ENCODE measurements at places on chromosomes 2 and 18.

- no peak for DNase-seq
Measured at GRCh38 chr18:22711192-22711685, 221.9 kb upstream of the RBBP8 start.

DNA sequence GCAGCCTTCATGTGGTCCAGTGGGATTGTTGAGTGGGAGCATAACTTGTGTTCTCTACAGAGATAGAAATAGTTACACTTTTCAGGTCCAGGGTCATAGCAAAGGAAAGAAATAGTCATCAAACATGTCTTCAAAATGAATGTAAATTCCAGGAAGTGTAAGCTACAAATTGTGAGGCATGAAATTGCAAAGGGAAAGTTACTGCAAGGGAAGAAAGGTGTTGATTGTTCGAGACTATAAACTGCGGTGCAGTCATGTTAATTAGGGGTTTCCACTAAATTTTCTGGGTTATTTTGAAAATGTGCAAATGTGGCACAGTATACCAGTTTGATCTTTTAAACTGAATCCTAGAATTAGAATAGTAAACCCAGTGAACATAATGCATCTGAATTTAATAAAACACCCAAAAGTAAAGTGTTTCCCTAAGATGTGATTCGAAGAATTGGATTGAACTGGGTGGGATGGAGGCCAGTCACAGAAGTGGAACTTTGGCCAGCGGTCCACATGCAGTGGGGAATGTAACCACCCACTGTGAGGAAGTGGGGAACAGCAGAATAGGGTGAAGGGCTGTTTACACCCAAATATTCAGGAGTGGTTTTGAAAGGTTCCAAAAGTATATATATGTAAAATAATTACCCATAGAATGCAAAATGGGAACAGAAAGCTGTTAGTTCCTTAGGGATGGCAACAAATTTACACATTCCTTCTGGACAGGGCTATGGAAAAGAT is 126.5 kb upstream of the CCDC68 start:
- DNase-seq = no peak

DNA sequence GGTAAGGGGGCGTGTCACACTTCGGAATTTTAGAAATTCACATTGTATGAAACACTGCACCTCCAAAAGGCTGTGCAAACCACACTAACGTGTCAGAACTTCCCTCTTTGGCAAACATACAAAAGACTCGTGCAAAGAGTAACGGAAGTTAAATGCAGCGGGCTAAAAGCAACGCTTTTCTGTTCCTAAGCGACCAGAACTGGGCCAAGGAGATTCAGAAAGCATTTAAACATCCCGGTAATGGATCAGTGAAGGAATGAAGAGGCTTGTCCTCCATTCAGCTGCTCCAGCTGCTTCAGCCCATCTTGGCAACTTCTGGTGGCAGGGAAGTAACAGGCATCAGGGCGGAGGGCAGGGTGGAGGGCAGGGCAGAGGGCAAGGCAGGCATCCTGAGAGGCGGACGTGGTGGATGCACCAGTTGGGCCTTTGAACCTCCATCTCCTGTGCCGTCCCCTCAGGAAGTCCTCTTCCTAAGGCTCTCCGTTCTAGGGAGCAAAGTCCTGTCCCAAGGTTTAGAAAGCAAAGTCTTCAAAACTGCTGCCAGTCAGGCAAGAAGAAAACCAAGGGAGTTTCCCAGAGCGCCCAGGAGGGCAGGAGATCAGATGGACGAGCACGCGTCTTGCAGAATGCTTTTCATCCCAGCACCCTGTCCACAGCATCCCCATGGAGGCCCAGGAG is 230.7 kb downstream of the ZNF516 start:
- no peak for DNase-seq

GRCh38 chr18:58545338-58546296 is 83.3 kb downstream of the ALPK2 start:
- no peak for DNase-seq

- no peak for DNase-seq
Measured at GRCh38 chr2:164523726-164524125, 97.6 kb downstream of the GRB14 start.

DNA sequence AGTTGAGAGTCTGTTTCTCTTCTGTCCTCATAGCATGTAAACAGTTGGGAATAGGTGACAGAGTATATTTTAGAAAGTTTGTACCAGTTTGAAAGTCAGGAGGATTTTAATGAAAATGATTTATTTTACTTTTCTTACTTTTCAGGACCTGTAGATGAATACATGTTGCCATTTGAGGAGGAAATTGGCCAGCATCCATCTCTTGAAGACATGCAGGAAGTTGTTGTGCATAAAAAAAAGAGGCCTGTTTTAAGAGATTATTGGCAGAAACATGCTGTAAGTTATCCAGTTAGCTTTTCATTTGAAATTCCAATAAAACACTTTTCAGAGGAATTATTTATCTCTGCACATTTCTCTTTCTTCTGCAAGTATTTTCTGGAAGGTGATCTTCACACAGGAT is 81.1 kb downstream of the ACVR2A start:
- no peak for DNase-seq

GRCh38 chr2:222813177-222813843 is 47.5 kb upstream of the ACSL3 start:
- no peak for DNase-seq

GRCh38 chr2:197161774-197162173 is 148.8 kb downstream of the ANKRD44 start:
- no peak for DNase-seq

- no peak for DNase-seq
Measured at GRCh38 chr2:69830045-69830905, 815 bp downstream of the GMCL1 start.

- DNase-seq = no peak
Measured at GRCh38 chr2:24768601-24769000, 24.6 kb downstream of the PTRHD1 start.

GRCh38 chr2:61658841-61659780 is 121.0 kb upstream of the XPO1 start:
- DNase-seq = peak; percentile 19

DNA sequence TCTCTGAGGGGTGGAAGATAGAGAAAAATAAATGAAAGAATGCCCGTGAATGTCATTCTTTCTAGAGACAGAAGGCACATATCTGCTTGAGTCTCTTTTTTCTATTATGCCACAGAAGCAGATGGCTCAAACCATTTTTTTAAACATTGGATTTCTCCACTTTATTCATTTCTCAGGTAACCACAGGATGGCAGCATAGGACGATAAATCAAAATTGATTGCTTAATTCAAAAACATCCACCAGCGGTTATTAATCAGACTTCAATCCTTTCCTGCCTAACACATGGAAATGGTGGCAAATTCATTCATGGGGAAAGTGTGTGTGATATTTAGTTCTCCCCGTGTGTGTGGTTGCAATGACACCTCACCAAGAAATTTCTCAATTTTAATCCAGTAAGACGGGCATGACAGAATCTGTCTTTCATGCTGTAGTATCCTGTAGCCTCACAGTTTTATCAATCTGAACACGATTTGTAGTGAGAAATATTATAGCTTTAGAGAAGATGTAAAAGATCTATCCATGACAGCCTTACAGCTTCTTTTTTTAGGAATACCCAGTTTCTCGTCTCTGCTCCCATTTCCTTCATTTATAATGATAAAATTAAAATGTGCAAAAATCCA is 72.2 kb downstream of the DSC3 start:
- peak; percentile 9 for DNase-seq

- DNase-seq = no peak
Measured at GRCh38 chr2:190911813-190912212, 31.2 kb downstream of the GLS start.

GRCh38 chr2:224930990-224931389 is 111.3 kb downstream of the DOCK10 start:
- DNase-seq = no peak

GRCh38 chr2:234032279-234032856 is 18.1 kb upstream of the SPP2 start:
- DNase-seq = no peak

DNA sequence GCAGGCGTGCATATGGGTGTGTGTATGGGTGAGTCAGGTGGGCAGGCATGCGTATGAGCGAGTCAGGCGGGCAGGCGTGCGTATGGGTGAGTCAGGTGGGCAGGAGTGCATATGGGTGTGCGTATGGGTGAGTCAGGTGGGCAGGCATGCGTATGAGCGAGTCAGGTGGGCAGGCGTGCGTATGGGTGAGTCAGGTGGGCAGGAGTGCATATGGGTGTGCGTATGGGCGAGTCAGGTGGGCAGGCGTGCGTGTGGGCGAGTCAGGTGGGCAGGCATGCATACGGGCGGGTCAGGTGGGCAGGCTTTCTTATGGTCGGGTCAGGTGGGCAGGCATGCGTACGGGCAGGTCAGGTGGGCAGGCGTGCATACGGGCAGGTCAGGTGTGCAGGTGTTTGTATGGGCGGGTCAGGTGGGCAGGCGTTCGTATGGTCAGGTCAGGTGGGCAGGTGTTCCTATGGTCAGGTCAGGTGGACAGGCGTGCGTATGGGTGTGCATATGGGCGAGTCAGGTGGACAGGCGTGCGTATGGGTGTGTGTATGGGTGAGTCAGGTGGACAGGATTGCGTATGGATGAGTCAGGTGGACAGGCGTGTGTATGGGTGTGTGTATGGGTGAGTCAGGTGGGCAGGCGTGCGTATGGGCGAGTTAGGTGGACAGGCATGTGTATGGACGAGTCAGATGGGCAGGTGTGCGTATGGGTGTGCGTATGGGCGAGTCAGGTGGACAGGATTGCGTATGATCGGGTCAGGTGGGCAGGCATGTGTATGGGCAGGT is 28.7 kb upstream of the KLF11 start:
- no peak for DNase-seq

DNA sequence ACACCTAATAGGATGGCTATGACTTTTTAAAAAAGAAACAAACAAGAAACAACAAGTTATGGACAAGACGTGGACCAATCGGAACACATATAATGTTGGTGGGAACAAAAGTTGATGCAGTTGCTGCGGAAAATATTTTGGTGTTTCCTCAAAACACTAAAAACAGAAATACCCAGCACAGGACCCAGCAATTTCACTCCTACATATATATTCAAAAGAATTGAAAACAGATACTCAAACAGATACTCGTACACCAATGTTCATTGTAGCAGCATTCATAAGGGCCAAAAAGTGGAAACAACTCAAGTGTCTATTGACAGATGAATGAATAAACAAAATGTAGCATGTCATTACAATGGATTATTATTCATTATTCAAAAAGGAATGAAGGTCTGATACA is 12.1 kb downstream of the CCDC141 start:
- DNase-seq = no peak

DNA sequence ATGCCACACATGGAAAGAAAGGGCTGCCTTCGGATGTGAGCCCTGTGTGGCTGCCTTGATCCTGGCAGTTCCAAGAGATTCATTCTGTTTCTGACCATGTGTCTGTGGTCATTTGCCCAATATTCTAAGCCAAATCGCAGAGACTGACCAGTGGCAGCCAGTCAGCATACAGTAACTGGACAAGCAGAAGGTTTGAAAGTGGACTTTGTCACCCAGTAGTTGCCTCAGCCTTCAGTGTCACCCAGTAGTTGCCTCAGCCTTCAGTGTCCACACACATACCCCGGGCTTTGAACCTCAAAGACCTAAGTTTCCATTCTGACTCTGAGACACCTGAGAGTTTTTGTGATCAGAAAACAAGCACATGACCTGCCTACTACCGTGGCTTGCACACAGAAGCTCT is 5.0 kb downstream of the RFX8 start:
- no peak for DNase-seq

- DNase-seq = no peak
Measured at GRCh38 chr18:37065254-37065653, 236.3 kb downstream of the KIAA1328 start.

- no peak for DNase-seq
Measured at GRCh38 chr18:58569490-58569911, 59.4 kb downstream of the ALPK2 start.

All from right kidney (tissue), 9 donors.